OCI-LY7 (cell line): ENCODE measurements at places on chromosomes 5 and 9. TPM values are rescaled to one million over a fixed set of nuclear protein-coding genes. Genes with fewer than 3 reads are reported as not detected.

- no peak for DNase-seq
Measured at GRCh38 chr5:76999451-76999850, 30.8 kb upstream of the AGGF1 start.

DNA sequence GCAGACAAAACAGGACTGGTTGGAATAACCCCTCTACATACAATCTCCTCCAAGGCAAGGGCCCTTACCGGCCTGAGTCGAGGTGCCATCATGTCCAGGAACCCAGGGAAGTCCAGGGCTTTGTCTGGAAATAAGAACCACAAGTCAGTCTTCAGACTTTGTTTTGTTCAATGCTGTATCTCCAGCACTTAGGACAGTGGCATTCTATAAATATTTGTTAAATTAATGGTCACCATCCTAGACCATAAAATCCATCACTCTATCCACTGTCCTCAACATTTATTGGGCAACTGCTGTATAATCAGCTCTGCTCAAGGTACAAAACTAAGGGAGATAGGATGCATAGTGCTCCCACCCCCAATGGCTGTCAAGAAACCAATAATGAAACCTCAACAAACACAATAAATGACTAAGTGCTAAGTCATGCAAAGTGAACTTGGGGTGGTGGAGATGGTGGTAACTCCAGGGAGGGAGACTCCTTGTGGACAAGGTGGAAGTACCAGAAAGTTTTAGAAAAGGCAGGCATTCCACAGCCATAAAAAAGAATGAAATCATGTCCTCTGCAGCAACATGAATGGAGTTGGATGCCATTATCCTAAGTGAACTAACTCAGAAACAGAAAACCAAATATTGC, 5.0 kb downstream of the RELL2 start:
- DNase-seq: no peak

The RNF44 gene
- 164 and 207 TPM in 2 replicates for total RNA-seq

DNA sequence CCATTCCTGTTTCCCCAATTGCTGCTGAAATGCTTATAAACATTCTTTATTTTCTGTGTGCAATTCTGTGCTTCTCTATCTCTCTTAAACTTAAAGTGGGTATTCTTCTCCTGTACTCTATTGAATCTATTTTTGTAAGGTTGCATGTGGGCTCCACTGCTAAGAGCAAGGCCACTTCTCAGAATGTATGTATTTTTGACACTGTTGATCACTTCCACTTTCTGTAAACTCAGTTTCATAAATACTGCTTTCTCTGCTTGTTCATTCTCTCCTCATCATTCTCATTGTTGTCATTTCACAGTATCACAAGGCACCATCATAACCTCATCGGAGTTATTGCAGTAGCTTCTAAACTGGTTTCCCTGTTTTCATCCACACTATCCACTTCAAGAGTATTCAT, 483.0 kb upstream of the CDH18 start:
- no peak for DNase-seq

The IL7R gene
- 4.6 and 4.7 TPM in 2 replicates for total RNA-seq

DNA sequence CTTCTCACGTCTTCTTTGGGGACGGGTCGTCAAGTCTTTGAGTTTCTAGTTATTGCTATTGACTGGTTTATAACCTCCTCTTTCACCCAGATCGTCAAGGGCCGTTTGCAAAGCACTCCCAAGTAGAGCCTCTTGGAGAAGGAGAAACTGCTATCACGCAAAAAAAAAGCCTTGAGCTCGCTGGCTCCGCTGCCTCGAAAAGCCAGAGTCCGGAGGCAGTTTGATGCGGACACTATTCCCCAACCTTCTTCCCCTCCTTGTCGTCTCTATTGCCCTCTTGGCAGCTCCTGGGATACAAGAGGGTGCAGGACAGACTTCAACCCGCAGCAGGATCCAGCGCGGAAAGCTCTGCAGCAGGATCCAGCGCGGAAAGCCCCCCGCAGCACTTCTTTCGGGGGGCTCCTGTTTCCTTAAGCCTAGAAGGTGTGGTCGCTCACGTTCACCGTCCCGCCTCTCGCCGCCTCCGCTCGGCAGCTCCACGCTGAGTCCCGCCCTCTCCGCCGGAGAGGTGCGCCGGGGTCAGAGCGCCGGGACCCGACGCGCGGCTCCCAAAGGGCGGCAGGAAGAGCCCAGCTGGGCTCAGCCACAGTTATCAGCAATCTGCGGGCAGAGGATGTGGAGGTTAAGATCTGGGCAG, at the start of gene PCDHAC1:
TSS of gene PCDHAC1 (plus strand) at position 494 of the 637 bp plus-strand sequence. CDS start 594 bp downstream, outside the sequence.
- no peak for DNase-seq

The UNC13B gene
- total RNA-seq: 5.8 and 6.6 TPM in 2 replicates
